ENCODE measurements at places on chromosomes 12 and 14.

- no peak for DNase-seq
Observed at GRCh38 chr12:99911967-99912366, 72.8 kb downstream of the ANKS1B start.

DNA sequence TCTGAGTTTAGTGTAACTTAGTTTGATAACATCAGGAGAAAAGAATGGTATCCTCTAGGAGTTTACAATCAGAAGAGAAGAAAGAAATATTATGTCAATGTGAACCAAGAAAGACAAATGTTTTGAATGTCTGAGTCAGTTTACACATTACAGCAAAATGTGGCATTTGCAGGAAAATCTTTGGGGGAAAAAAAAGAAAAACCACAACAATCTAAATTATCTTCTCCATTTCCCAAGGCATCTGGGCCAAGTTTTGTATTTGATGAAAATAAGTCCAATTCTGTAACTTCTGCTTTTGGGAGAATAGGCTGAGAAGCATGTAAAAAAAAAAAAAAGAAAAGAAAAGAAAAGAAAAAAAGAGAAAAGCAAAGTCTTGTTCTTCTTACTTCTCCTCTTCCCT, 58.8 kb upstream of the FLRT2 start:
- DNase-seq = no peak

DNA sequence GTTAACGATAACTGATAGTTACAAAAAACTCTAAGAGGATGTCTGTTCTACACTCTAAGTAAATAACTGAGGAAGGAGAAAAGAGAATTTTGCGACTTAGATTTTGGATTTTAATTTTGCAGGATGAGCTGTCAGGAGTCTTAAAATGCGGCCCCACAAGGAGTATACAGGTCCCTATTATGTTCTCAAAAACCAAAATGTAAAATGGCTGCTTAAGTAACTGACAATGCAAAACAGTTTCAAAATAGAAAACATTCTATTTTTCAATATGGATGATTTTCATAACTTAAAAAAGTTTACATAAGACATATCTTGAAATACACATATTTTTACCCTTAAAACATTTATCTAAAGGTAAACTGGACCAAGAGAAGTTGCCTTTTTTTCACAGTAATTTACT, 2.6 kb downstream of the CD69 start:
- DNase-seq = no peak

DNA sequence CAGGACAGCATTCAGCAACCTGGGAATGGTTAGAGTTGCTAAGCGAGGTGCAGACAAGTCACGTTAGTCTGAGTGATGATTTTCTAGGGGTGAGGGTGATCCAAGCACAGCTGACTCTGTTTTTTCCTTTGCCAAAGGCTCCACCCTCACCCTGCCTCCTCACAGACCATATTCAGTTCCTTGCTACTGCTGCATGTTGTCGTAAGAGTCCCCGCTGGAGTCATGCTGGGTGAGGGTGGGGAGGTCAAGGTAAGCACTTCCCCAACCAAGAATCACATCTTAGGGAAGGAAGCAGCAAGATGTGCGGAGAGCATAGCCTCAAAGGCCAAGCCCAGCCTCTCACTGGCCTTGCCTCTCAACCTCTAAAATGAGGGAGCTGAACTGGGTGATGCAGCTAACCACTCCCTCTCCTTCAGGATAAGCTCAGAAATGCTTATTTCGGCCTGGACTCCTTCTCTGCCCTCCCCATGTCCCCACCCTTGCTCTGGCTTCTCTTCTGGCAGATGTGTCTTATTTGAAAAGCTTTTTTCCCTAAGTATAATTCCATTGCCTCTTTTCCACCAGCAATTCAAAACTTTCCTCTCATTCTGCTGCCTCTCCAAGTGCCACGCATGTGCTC, 66.9 kb upstream of the ACTN1 start:
- no peak for DNase-seq

- DNase-seq = no peak
Observed at GRCh38 chr12:90058704-90059103, 350.1 kb upstream of the ATP2B1 start.

GRCh38 chr14:68109132-68109900, 289.7 kb downstream of the RAD51B start:
- DNase-seq = no peak

GRCh38 chr14:41668356-41668755, 61.7 kb downstream of the LRFN5 start:
- no peak for DNase-seq

- no peak for DNase-seq
Observed at GRCh38 chr14:100534528-100535286, 52.5 kb downstream of the BEGAIN start.

DNA sequence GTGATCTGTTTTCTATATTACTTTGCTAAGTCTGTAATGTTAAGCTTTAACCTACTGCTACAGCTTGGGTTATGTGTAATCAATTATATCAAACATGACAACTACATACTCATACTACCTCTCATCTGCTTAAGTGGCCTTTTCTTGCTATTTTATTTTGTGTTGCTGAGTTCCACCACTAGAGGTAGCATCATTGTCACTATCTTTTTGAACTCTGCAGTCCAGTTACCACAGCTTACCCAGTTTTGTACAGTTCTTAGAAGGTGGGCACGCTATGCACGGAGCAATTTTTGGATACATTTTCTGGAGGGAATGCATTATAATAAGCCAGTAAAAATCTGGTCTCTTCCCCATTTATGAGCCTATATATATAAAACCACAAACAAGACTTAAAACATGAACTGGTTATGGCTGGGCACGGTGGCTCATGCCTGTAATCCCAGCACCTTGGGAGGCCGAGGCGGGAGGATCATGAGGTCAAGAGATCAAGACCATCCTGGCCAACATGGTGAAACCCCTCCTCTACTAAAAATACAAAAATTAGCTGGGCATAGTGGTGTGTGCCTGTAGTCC, 48.5 kb downstream of the SAV1 start:
- no peak for DNase-seq
